ENCODE measurements at places on chromosomes 5 and 9. TPM values are rescaled to one million over a fixed set of nuclear protein-coding genes. Genes with fewer than 3 reads are reported as not detected.

Gene SHISAL2B
- 11.1 TPM for total RNA-seq

Gene CRHBP
- not detected for total RNA-seq

Gene TCF7
- total RNA-seq = 11.3 TPM

Gene ISL1
- not detected for total RNA-seq

Gene TRPM3
- total RNA-seq = 5.4 TPM

Gene TNFAIP8
- 18.1 TPM for total RNA-seq

Gene FBP2
- total RNA-seq = not detected

Gene CDH9
- total RNA-seq = 0.21 TPM

Gene NOTCH1
- total RNA-seq = 76.7 TPM

Gene SPOCK1
- 13.2 TPM for total RNA-seq

Gene OCLN
- 70.6 TPM for total RNA-seq

Gene IL3
- total RNA-seq = not detected

Gene GPR150
- 0.13 TPM for total RNA-seq

Gene CAMK4
- 5.8 TPM for total RNA-seq

Gene NME5
- 0.74 TPM for total RNA-seq

Gene MACROH2A1
- total RNA-seq = 85.9 TPM

Gene PRR7
- total RNA-seq = 13.1 TPM

Gene TRIM36
- total RNA-seq = 20.0 TPM

Gene GPR151
- total RNA-seq = not detected

All from WTC11 (cell line).